NCI-H510A (cell line): ENCODE measurements at places on chromosomes 13 and 19.

DNA sequence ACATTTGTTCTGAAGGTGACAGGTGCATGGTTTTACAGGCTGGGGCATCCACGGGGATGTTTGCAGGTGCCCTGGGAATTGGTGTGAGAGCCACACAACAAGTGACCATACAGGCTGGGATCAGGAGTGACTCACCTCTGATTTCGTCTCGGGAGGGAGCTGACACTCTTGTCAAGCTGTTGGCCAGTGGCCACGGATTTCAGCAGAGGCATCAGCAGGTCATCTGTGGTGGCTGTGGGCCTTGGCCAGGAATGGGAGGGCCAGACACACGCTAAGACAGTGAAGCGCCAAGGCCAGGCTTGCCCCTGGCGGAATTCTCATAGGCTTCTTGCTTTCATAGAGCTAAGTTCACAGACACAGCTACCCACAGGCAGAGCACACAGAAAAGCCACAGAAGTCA, 108.6 kb downstream of the HSPH1 start:
- no peak for DNase-seq

DNA sequence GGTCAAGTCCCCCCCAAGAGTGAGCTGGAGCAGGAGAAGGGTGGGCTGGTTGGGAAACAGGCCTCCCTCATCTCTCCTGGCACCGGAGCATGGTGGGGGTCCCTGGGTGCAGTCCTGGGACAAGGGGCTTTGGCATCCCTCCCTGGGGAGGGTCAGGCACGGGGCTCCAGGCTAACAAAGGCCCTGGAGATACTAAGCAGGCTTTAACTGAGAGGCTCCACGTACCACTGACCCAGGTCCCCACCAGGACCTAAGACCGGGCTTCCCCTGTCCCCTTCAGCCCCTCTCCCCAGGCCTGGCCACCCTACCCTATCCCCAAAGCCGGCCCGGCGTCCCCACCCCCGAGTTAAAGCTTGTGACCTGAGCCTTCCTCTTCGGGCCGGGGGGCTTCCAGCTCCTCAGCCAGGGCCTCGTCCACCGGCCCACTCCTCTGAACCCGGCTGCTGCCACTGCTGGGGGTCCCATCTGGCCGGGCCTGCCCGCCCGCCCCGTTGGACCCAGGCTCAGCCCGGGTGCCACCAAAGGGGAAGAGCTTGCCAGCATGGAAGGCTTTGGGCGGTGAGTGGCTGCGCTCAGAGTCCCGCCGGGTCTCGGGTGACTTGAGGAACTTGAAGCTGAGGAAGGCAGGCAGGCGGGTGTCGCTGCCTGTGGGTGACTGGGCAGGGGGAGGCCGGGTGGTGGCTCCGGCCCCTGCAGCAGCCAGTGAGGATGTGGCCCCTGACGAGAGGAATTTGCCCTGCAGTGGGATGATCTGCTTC, 10.1 kb downstream of the ANO8 start:
- no peak for DNase-seq

DNA sequence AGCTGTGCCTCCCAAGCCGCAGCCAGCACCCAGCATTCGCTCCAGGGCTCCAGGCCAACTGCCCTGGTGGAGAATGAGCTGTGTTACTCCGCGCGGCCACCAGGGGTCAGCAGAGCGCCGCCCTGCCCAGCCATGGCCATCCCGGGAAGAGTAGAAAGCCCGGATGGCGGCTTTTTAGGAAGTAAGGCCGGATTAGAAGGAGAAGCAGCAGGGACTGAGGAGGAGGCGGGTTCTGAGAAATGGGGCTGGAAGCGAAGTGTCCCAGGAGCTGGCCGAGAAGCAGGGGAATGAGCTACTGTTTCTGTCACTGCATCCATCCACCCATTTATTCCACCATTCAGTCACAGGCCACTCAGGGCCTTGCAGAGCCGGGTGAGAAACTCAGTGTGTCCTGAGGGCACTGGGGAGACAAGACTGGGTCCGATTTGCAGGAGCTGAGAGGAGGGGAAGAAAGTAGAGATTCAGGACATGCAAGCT, 6.6 kb upstream of the NPAS1 start:
- no peak for DNase-seq

DNA sequence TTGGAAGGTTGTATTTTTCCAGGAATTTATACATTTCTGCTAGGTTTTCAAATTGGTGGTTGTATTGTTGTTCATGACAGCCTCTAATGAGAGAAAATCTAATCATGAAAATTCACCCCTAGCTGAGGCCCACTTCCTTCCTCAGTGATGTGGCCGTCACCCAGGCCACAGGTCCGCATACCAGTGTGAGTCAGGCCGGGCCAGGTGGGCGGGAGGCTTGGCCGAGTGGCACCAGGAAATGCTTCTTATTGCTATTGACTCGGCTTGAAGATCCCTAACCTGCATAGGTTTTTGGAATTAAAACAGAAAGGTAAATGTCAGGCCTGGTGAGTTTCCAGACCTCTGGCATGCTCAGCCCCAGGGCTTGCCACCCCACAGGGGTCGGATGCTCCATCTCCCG, 88.7 kb downstream of the SCGB2B2 start:
- no peak for DNase-seq

GRCh38 chr19:7471696-7472615, 16.9 kb downstream of the PEX11G start:
- no peak for DNase-seq

GRCh38 chr19:3029065-3029923, at the start of gene TLE2:
TLE2 (minus strand) TSS chr19:3029280; CDS start chr19:3028904, 376 bp downstream.
- DNase-seq = no peak

GRCh38 chr13:109154146-109154545, 524.7 kb downstream of the MYO16 start:
- no peak for DNase-seq

- DNase-seq = no peak
Measured at GRCh38 chr19:42212886-42213285, 4.6 kb downstream of the DEDD2 start.

- no peak for DNase-seq
Measured at GRCh38 chr19:3135961-3136683, at the start of gene GNA15. GNA15 (plus strand) TSS chr19:3136033; CDS start chr19:3136451, 418 bp downstream.

GRCh38 chr19:11152318-11153062, 3.1 kb downstream of the SPC24 start:
- no peak for DNase-seq

DNA sequence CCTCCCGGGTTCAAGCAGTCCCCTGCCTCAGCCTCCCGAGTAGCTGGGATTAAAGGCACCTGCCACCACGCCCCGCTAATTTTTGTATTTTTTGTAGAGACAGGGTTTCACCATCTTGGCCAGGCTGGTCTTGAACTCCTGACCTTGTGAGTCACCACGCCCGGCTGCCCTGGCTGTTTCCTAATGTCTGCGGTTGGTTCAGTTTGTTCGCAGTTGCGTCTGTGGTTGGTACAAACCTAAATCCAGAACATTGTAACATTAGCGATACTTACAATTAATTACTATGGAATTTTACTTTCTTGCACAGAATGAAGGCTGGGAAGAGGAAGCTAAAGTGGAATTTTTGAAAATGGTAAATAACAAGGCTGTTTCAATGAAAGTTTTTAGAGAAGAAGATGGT, 38.1 kb downstream of the RNF17 start:
- DNase-seq = no peak

- no peak for DNase-seq
Measured at GRCh38 chr19:1822210-1822609, 10.1 kb upstream of the ATP8B3 start.

DNA sequence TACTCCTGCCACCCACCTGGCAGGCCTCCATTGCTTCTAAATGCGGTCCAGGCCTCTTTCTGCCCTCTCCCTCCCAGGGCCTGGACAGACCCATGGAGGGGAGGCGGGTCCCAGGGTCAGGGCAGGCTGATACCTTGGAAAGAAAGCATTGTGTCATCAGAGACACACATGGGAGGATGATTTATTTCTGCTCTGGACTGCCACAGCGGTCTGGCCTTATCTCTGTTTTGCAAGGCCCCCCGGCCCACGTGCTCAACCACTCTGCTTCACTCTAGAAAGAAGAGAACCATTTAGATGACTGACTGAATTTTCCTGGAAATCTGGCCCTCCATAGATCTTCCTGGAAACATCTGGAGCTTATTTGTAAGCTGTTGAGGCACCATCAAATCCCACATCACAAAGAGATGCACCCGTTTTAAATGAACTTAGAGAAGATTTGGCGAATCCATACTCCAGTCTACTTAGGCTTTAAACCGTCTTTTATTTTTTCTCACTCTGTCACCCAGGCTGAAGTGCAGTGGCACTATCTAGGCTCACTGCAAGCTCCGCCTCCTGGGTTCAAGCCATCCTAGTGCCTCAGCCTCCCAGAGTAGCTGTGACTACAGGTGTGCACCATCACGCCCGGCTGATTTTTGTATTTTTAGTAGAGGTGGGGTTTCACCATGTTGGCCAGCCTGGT, 48.3 kb upstream of the URI1 start:
- no peak for DNase-seq

DNA sequence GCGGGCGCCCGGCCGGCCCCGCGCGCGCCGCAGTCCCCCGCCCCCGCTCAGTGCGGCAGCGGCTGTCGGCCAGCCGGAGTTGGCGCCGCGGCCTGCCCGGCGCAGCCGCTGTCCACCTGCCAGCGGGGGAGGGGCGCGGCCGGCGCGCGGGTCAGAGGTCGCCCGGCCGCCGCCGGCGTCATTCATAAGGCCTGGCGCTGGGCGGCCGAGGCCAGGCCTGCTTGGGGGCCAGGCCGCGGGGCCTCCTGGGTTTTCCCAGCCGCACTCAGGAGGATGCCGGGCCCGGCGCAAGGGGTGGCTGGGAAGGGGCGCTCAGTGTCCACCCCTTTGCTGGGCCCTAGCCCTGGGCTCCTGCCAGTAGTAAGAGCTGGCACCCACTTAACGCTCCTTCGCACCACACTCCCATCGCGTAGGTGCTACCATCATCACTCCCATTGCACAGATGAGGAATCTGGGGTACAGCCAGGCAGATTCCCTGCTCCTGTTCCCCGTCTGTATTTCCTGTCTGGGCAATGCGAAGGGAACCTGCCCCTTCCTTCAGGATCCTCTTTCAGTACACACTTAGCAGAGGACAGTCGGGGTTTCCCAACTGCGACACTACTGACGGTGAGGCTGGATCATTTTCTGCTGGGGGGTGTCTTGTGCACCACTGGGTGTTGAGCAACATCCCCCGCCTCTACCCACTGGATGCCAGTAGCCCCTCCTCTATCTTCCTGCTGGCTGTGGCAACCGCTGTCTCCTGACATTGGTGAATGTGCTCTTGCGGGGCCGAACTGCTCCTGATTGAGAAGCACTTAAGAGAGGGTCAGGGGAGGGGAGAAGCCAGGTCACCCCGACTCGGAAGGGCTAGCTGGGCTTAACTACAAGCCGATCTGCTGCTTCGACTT, 846 bp upstream of the PRKACA start:
- DNase-seq = peak; percentile 39

DNA sequence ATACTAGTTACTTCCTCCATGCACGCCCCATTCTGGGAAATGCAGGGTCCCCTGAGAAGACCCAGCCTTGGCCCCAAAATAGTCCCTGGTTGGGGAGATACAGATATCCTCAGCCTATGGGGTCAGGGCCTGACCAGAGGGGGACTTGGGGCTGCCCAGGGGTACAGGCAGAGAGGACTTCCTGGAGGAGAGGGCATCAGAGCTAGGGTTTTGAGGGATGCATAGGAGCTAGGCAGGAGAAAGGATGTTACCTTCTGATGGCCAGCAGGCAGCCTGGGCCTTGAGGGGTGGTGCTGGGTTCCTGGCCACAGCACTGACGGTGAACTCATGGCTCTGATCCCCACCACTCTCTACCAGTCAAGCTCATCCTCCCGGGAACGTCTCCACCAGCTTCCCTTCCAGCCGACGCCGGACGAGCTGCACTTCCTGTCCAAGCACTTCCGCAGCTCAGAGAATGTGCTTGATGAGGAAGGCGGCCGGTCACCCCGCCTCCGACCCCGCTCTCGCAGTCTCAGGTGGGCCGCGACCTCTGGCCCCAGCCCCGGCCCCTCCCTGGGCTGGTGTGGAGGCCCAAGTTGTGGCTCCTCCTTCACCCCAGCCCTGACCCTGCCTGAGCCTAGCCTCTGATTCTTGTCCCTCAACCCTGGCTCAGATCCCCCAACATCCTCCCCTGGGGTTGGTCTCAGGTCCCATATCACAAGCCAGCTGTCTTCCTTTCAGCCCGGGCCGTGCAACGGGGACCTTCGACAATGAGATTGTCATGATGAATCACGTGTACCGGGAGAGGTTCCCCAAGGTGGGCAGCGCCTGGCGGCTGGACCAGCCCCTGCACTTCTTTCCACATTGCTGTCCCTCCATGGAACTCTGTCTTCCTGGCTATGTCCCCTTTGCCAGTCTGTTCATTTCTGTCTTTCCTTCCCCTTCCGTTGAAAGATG, 25.6 kb downstream of the MAST3 start:
- DNase-seq = no peak

GRCh38 chr13:109698779-109699178, 87.6 kb downstream of the IRS2 start:
- no peak for DNase-seq

- DNase-seq = peak; percentile 23
Measured at GRCh38 chr19:48391100-48392005, at the start of gene KDELR1. KDELR1 (minus strand) TSS chr19:48391551; CDS start chr19:48391358, 193 bp downstream.

- no peak for DNase-seq
Measured at GRCh38 chr19:40503320-40503695, 36.5 kb downstream of the SPTBN4 start.

- DNase-seq = no peak
Measured at GRCh38 chr19:31594701-31595100, 245.5 kb upstream of the TSHZ3 start.

- DNase-seq = no peak
Measured at GRCh38 chr19:42232435-42232834, 10.0 kb downstream of the GSK3A start.

GRCh38 chr19:11198769-11199424, 1.6 kb upstream of the KANK2 start:
- no peak for DNase-seq

GRCh38 chr13:30421093-30422053, 920 bp upstream of the UBE2L5 start:
- DNase-seq = peak; percentile 30

- DNase-seq = no peak
Measured at GRCh38 chr19:11159598-11160439, 4.2 kb upstream of the SPC24 start.

DNA sequence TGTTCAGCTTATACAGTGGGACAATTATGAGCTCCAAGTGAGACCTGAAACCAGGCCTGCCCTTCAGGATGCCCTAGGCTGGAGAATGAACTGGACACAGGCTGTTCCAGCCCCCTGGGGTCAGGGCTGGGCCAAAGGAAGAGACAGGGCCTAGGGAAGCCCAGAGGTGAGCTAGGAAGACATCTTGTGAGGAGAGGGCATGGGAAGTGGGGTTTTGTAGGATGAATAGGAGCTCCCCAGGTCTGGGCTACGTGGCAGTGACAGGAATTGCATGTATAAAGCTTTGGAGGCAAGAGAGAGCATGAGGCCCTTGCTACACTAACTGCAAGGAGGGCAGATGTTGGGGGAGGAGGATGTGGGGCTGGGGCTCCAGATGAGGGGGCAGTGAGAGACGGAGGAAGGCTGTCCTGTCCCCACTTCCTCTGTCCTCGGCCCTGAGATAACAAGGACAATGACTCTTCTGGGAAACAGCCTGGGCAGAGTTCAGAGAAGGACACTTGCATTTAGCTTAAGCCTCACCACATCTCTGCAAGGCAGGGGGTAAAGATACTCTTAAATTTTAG, 1.5 kb upstream of the TBXA2R start:
- no peak for DNase-seq

- DNase-seq = no peak
Measured at GRCh38 chr19:53971673-53972072, 8.9 kb downstream of the CACNG8 start.
